ENCODE measurements at places on chromosomes 1 and 21.

GRCh38 chr1:204746838-204747442 is 61.4 kb upstream of the LRRN2 start:
- peak; percentile 8 for DNase-seq

GRCh38 chr1:171206204-171206977 is 21.3 kb downstream of the FMO2 start:
- no peak for DNase-seq

- DNase-seq, result no peak
Observed at GRCh38 chr1:230715510-230715909, 1.6 kb upstream of the AGT start.

DNA sequence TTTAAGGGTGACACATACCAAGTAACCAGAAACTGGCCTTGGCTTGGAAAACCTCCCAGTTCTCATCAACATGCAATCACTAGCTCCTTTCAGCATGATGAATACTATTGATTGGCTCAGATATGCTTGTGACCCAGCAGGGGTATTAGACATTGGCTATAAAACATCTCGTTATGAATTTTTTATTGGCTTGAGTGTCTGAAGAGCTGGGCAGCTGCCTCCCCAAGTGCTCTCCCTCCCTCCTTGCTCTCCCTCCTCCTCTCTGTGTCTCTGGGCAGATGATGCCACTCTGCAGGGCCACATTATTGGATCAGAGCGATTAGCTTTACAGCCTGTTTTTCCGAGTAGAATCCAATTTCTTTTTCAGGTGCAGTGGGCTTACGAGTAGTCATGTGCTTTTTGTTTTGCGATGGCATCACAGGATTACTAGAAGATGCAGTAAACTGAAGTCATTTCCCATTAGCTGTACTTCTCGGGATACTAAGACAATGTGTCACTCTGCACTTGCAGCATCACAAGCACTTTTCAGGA is 79.3 kb upstream of the ATF3 start:
- no peak for DNase-seq

GRCh38 chr21:36149788-36150711 is 6.6 kb upstream of the DOP1B start:
- no peak for DNase-seq

DNA sequence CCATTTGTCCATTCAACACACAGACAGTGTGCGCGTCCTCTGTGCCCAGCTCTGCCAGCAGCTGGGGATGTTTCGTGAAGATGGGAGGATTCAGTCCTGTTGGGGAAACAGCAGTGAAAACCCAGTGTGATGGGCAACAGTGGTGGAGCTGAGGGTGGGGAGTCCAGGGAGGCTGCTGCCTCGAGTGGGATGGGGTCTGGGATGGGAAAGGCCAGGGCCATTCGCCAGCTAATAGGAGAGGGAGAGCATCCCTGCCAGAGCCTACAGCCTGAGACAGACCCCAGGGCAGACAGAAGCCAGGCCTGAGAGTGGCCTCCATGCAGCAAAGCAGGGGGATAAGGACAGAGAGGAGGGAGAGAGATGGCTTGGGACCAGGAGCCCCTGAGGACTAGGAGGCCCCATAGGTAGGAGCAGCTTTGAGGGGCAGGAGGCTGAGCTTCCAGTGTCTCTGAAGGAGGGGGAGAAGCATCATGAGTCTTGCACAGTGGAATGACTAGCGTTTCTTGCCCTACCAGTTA is 252.6 kb downstream of the NPHP4 start:
- DNase-seq, result no peak

DNA sequence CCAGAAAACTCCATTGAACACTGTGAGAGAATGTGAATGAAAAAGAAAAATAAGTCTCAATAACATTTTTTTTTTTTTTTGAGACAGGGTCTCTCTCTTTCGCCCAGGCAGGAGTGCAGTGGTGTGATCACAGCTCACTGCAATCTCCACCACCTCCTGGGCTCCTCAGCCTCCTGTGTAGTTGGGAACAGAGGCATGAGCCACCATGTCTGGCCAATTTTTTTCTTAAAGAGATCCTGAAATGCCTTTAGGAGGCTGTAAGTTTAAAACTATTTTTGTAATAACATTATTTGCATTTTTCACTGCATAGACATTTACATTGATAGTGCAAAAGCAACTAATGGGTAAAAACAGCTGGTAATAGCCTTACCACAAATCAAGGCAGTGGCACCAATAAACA is 35.3 kb downstream of the GDAP2 start:
- no peak for DNase-seq

DNA sequence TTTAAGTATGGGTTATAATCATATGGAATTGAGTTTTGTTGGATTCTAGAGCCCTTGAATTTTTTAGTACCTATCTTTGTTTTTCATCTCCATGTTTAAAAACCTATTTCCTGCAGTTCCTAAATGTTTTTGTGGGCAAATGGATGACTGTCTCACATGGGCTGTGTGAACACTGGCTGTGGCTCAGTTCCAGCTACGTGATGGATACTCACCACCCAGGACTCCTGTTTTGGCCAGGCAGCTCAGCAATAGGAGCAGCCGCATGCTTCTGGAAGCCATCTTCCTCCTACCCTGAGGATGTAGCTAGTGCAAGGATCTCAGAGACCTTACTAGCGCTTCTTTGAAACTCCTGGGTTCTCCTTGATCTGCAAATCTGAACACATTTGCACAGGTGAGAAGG is 2.8 kb downstream of the REG4 start:
- no peak for DNase-seq

- peak; percentile 90 for DNase-seq
Observed at GRCh38 chr1:2290595-2291510, 62.7 kb downstream of the SKI start.

GRCh38 chr1:98940722-98941079 is 64.0 kb downstream of the PLPPR5 start:
- peak; percentile 53 for DNase-seq

Data from fibroblast of the conjunctiva (primary cell).